Sciatic nerve (tissue), 2 donors: ENCODE measurements at places on chromosomes 13 and 19. TPM values are rescaled to one million over a fixed set of nuclear protein-coding genes. Genes with fewer than 3 reads are reported as not detected.

KLK12 gene
- not detected for total RNA-seq

- DNase-seq = no peak
These were observed 116.4 kb downstream of the TM9SF2 start for GRCh38 chr13:99617474-99618255.

SYCN gene
- total RNA-seq = not detected

DNA sequence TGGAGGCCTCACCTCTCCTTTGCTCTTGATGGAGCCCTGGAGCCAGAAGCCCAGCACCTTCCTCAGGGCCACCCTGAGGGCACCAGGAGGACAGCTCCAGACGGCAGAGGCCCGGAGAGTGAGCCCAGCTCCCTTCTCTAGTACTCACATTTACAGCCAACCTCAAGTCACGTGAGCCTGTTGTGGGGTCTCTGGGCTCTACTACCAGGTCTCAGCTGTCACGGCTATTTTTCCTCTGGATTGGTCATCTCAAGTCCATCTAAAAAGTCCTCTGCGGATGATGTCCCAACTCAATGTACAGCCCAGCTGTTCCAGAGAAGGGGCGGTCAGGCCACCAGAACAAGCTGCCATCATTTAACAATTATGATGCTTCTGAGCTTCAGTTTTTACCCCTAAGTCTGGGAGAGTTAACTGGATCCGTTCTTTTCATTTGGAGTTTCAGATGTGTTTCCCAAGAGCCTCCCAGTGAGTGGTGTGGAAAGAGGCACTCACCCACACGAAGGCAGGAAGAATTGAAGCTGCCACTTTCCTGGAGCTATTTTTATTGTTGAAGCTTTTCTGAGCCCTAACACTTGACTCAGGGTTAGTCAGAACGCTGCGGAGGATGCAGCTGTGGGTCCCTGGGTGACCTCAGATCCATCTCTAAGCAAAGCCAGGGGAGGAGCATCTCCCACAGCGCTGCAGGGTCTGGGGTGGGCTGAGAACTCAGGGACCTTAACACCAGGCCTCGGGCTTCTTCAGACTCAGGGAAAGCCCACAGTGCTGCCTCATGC lies 143.5 kb upstream of the UBL3 start:
- DNase-seq = no peak

- no peak for DNase-seq
These were observed 1.2 kb upstream of the ZFP36 start for GRCh38 chr19:39405261-39405957.

- no peak for DNase-seq
These were observed at the start of gene LPAR6 for GRCh38 chr13:48412881-48413351. LPAR6 (minus strand) TSS chr13:48413113; CDS start chr13:48412423, 690 bp downstream.

- no peak for DNase-seq
These were observed 135.7 kb downstream of the CRYL1 start for GRCh38 chr13:20389696-20390525.

DNA sequence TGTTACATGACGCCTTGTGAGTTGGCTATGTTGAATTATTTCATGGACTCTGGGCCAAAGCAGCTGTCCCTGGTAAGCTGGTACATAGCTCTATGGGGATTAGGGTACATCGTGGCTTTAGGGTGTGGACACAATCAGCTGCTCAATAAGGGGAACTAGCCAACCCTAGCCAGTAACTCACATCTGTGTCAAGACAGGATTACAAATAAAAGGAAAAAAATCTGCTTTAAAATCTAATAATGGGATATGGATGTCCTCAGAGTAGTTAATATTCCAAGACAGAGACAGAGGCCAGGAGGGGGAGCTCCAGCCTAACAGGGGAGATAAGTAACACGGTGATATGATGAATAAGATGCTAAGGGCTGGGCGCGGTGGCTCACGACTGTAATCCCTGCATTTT lies 21.1 kb upstream of the ZNF766 start:
- peak; percentile 67 for DNase-seq

GRCh38 chr19:38063928-38064327 lies 156.9 kb downstream of the SIPA1L3 start:
- DNase-seq = no peak

DNA sequence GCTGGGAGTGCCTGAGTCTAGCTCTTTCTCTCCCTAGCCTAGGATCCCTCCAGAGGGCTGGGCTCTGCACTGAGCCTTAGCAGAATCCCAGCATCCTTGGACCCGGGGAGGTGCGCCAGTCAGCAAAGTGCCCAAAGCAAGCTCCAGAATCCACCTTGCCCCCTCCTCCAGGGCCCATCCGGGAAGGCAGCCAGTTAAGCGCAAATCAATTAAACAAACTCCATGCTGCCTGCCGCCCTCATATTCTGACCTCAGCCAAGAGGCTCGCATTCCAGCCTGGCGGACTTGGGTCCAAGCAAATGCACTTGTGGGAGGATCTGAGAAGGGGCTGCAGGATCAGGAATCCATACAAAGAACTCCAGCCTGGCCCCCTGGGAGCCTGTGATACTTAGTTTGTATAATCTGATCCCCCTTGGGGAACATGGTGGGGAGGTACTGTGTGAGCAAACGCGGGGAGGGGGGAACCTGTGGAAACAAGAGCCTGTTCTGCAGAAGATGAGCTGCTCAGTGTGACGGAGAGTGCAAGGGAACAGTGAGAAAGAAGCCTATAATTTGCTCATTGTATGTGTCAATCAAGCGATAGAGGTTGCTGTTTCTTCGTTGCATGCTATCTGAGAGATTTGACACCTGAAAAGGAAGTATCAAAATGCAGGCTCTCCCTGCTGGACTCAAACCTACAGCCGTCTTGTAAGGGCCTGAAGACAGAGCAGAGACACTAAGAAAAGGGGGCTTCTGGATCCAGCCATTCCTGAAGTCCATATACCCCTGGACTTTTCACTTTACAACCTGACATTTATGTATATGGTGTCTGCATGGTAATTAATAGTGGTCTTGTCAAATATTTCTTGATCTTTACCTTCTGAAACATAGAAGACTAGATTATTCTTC lies 29.4 kb downstream of the ZNRF4 start:
- DNase-seq = no peak

- no peak for DNase-seq
These were observed 35.0 kb upstream of the VWA8 start for GRCh38 chr13:41995946-41996345.

- no peak for DNase-seq
These were observed 155.0 kb downstream of the RAP2A start for GRCh38 chr13:97588993-97589392.

KIR2DL3 gene
- total RNA-seq = not detected

PALM gene
- 130 TPM for total RNA-seq
